ENCODE measurements at places on chromosomes 11 and 22.

DNA sequence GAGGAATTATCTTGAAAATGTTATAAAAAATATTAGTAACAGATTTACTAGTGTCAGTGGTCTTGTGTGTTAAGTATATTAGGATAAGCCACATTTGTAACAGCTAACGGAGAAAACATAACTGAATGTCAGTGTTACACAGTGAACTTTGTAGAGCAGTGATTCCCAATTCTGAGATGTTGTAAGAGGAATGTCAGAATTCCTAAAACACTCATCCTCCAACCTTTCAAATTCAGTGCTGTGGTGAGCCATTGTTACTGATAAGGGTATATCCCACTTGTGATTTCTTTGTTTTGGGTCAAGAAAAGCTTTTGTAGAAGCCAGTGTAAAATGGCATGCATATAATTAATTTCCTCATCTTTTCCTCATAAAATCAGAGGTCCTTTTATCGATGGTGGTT is 61.9 kb downstream of the ARHGEF12 start:
- DNase-seq, result no peak

DNA sequence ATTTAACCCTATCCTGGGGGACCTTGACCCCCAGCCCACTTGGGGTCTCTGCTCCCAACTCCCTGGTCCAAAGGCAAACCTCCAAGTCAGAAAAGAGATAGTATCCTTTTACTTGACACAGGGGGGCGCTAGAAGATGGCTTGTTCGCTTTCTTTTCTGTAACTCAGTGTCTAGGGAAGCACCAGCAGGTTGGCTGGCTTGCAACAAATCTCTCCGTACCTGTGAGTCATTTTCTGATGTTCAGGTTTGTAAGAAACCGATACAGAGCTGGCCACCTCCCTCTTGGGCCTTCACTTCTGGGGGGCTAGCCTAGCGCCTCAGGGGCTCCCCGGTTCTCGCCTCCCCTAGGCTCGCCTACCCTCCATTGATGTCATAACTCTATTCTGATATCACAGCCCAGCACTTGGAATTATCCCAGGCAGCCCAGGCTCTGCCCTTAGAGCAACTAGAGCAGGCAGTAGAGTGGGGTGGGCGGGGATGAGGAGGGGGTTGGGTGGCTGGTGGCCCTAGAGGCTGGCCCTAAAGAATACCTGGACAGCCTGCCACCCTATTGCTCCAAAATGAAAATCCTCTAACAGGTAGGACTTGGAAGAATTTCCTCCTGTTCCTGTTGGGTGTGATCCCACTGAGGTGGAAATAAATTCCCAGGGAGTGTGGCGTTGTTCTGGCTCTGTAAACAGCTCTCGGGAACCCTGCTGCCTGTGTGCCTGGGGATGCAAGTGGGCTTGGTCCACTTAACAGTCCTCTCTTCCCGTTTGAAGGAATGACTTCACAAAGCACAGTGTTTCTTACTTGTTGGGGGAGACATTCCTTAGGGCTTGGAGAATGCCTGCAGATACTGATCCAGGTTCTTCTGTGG is 69.4 kb downstream of the OSBP2 start:
- DNase-seq, result no peak

- no peak for DNase-seq
These were observed 4.3 kb downstream of the SF3B2 start for GRCh38 chr11:66056501-66056900.

DNA sequence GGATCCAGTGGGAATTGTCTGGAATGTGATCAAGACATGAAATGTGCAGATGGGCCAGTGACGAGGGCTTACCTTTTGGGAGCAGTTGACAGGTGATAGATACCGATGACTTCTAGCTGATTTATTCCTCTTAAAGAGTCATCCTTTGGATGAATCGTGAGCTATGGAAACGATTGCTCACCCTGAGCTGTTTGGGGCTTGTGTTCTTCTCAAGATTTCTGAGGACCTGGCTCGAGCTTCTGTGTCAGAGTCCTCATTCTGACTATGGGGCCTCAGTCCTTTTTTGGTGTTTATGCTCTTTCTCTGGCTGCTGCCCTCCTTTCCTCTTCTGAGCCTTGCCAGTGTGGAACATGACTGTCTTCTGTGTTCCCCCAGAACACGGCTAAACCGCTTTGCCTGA is 11.9 kb upstream of the AMPD3 start:
- no peak for DNase-seq

GRCh38 chr22:45216133-45217003 is 24.3 kb downstream of the KIAA0930 start:
- no peak for DNase-seq

DNA sequence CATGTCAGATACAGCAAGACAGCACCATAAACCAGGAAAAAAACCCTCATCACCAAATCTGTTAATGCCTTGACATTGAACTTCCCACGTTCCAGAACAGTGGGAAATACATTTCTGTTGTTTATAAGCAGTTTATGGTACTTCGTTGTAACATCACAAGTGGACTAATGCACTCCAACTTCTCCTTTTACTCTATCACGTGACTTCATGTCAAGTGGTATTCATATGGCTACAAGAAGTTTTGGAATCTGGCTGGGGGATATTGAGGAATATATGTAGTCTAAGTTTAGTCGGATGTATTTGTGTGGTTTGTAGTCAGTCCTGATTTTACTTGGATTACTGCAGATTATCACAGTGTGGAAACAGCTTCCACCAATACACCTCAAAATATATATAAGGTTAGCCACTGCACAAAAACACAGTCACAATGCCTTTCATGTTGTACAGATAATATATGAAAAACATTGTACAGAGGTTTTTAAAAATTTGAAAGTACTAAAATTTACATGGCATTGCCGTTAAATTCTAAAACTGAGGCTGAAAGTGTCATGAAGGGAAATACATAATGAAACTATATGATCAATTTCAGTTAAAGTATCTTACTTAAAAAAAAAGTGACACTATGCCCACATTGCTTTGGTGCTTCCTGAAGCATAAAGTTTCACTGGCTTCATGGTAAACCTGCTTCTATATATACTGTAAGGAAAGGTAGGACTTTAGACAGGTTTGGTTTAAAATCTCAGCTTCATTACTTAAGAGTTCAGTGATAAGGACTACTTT is 134.1 kb downstream of the CASP12 start:
- DNase-seq, result no peak

- DNase-seq, result no peak
These were observed 43.2 kb upstream of the CLDN5 start for GRCh38 chr22:19567157-19568009.

Data from NCI-H524 treated with DMSO at 0.1 percent for 48 hours (cell line).